ENCODE measurements at places on chromosomes 16 and 17.

GRCh38 chr17:72592242-72592966, 471.6 kb downstream of the SOX9 start:
- DNase-seq: peak; percentile 40

GRCh38 chr17:80991645-80992076, at the start of gene CHMP6:
Gene CHMP6 (plus strand): TSS chr17:80991841. CDS start chr17:80991919, 78 bp downstream.
- DNase-seq: peak; percentile 41

- DNase-seq: no peak
Measured at GRCh38 chr16:57953857-57954256, 17.1 kb downstream of the CNGB1 start.

DNA sequence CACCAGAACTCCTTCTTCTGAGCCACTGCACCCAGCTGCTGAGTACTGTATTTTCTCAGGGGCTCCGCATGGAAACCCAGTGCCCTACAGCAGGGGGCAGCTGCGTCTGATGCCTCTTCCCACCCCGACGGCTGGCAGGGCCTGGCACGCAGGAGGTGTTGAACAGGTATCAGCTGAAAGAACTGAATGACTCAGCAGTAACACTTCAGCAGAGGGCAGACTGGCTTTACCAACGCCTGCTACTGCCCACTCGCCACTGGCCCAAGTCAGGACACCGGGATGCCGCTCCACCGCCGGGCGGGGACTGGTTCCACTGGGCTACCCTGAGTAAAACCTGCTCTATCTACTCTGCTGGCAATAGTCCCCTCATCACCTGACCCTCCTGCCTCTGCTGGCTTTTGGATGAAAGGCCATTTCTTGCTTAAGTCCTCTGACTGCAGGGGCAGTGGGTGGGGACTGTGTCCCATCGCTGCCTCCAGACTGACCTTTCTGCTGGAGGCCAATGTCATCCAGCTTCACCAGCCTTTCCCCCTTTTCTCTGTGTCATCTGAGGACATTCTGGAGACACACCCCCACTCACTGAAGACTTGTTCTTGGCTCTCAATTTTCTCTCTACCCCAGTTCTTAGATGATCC, 100.4 kb upstream of the FA2H start:
- DNase-seq: no peak

GRCh38 chr17:59669944-59670343, 37.3 kb downstream of the PTRH2 start:
- DNase-seq: no peak
